ENCODE measurements at places on chromosomes 2 and 18. TPM values are rescaled to one million over a fixed set of nuclear protein-coding genes. Genes with fewer than 3 reads are reported as not detected.

DNA sequence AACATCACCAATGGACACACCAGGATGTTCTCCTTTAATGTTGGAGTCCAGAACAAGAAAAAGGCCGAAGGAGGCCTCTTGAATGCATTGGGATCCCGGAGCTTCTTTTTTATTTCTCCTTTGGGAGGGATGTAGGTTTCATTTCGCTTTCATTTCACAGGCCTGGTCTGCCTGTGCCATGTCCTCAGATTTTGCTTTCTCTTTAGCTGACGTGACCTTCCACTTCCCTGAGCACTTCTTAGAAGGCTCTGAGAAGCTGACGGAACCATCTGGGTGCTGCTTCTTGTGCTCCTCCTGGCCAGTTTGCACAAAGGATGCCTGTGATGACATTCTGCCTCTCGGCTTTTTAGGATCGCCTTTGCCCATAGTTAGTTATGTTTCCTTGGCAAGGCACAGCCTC is 15.1 kb upstream of the MBOAT2 start:
- no peak for DNase-seq

- no peak for DNase-seq
These were observed 80.6 kb downstream of the EML6 start for GRCh38 chr2:54803783-54804751.

DNA sequence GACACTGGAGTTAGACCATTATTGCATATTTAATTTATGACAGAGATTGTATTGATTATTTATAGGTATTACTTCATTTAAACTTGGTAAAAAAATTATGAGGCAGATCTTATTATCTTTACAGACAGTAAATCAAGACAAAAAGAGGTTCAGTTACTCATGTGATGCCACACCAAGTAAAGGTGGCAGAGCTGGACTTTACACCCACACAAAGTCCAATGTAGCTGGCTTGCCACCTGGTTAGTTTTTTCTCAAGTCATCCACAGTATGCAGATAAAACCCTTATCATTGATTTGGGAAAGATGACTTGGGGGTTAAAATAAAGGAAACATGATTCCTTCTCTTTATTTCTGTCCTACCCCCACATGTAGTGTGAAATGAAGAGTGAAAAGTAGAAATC is 137.2 kb downstream of the CNTNAP5 start:
- DNase-seq = no peak

DNA sequence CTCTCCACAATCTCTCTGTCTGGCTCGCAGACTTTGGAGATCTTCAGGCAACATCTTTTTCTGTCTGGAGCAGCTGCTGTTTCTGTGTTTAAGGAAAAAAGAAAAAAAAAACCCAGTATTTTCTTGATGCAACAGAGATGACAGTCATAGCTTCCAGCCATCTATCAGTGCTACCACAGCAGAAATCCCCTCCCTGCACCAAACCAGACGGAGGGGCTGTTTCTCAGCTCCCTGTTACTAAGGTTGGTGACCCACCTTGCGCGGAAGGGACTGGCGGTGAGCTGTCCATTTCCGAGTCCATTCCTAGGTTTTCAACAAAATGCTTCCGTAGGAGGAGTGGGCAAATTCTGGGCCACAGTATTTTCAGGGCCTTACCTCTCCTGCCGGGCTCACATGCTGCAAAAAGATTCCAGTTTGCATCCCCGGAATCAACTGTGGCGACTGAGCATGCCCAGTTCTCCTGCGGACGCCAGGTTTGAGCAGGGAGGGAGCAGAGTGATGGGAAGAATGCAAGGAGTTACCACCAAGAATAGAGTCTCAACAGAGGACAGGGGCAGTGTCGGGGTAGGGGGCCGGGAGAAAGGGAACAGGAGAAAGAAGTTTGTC is 1.2 kb downstream of the SLC4A10 start:
- no peak for DNase-seq

GRCh38 chr2:115652652-115653051 is 1210.2 kb downstream of the DPP10 start:
- DNase-seq = no peak

DNA sequence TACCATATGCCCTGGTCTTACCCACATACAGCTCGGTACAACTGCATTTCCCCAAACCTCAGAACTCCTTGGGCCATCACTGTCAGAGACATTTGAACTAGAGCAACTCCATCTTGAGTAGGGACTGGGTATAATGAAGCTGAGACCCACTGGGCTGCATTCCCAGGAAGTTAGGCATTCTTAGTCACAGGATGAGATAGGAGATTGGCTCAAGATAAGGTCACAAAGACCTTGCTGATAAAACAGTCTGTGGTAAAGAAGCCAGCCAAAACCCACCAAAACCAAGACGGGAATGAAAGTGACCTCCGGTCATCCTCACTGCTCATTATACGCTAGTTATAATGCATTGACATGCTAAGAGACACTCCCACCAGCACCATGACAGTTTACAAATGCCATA is 131.3 kb downstream of the PIK3C3 start:
- DNase-seq = no peak

GRCh38 chr2:236601316-236602202 is 31.9 kb downstream of the ACKR3 start:
- DNase-seq = no peak

- no peak for DNase-seq
These were observed 71.4 kb upstream of the FAM98A start for GRCh38 chr2:33670392-33670937.

GRCh38 chr18:12067671-12068070 is 26.0 kb upstream of the ANKRD62 start:
- no peak for DNase-seq

DNA sequence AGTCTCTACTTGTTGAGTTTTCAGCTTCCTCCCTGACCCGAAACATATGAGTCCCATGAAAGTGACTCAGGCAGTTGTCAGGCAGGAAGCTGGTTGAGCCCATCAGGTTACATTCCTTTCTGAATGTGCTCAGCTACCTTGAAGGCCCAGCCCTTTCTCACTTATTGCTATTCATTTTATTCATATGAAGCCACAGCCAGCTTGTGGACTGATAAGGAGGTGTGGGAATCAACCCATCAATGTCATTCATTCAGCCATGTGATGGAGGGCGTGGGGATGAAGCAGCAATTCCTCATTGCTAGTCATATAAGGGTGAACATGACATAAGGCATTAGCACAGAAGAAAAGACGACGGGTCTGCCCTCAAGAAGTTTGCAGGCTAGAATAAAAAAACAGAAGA is 5.3 kb upstream of the VPS4B start:
- no peak for DNase-seq

GRCh38 chr2:18750672-18751554 is 161.5 kb upstream of the NT5C1B start:
- DNase-seq = no peak

DNA sequence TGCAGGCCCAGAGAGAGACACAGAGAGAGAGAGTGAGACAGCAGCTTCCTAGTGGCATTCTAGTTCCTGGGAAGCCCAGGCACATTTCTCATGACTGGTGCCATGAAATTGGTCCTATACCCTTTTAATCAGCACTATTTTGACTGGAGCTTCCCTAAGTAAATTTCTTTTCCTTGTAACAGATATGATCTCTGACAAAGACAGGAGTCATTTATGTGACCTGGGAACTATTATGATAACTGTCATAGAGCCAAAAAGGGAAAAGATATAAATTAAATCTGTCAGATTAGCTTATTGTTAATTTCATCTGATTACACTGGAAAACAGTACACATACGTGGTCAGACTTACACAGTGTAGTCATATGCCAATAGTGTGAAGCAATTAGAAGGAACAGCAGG is 161.3 kb upstream of the HNRNPA3 start:
- no peak for DNase-seq

DNA sequence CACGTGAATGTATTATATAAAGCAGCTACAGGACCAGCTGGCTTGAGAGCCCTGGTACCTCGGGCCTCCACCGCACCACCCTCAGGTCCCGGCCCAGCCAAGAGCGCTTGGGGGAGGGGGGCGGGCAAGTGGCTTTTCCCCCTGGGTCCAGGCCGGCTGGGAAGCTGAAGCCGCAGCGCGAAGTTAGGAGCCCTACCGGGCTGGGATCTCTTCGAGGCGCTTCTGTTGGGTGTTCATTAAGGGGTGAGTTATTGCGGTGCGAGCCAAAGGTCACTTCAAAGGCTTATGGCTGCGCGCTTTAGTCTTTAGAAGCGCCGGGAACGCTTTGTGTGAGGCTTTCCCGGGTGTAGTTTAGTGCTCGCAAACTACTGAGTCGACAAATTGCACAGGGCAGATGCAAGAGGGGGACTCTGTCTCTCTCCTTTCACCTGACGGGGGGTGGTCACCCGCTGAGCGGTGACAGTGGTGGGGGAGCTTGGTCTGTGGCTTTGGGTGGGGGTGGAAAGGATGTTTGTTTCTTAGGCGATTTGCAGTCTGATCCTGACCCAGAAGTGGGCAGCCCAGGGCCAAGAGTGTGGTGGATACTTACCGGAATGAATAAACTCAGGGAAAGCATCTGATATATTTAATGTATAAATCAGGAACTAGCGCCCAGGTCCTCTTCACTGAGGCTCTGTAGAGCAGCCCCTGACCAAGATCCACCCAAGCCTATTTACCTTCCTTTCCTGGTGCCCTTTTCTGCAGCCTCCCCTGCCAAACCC is 6.0 kb downstream of the HOXD3 start:
- DNase-seq = no peak

DNA sequence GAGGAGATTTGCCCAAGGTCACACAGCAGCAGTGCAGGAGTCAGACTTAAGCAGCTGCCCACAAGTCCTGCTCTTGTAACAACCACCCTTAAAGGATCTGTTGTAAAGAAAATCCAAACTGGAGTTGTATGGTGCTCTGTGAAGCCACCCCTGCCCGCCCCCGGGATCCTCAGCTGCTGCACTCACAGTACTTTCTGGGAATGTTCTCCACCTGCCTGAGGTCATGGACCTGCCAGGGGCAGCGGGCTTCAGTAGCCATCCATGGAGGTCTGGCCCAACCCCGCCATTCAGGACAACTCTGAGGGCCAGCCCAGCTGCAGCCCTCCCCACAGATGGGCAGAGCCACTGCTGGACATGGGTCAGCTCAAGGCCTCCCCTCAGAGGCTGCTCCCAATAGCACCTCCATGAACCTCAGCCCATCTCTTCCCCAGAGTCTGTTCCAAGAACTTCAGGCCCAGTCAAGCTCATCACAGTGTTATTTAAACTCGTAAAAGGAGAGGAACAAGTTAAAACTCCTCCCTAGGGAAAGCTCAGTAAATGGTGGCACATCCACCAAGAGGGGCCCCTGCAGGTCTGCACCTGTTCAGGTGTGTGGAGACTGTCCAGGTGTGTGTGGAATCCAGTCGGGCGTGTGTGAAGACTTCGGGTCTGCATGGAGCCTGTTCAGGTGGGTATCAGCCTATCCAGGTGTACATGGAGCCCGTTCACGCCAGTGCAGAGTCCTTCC is 39.4 kb upstream of the GPC1 start:
- peak; percentile 17 for DNase-seq

GRCh38 chr2:220509966-220510365 is 882.5 kb downstream of the SLC4A3 start:
- DNase-seq = no peak

- DNase-seq = no peak
These were observed 27.7 kb upstream of the KDM3A start for GRCh38 chr2:86413296-86414094.

DNA sequence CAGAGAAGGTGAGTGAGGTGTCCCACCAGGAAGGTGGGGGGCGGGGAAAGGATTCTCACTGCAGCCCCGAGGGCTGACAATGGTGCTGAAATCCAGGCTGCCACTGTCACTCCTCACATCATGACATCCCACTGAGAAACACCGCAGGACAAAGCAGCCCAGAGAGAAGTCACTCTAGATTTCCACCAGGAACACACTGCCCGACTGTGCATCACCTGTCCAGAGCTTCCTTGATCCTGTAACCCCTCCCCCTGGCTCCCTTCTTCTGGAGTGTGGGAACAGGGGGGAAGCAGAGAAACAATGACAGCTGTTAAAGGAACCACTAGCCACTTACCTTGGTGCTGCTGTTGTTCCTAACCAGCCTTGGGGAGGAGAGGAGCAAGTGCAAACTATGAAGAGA is 69.9 kb downstream of the MRO start:
- no peak for DNase-seq

- no peak for DNase-seq
These were observed 57.7 kb downstream of the THADA start for GRCh38 chr2:43538034-43538670.

- no peak for DNase-seq
These were observed 29.9 kb upstream of the OTOS start for GRCh38 chr2:240170354-240170735.

GRCh38 chr2:119544939-119545475 is 758 bp downstream of the CFAP221 start:
- DNase-seq = no peak

DNA sequence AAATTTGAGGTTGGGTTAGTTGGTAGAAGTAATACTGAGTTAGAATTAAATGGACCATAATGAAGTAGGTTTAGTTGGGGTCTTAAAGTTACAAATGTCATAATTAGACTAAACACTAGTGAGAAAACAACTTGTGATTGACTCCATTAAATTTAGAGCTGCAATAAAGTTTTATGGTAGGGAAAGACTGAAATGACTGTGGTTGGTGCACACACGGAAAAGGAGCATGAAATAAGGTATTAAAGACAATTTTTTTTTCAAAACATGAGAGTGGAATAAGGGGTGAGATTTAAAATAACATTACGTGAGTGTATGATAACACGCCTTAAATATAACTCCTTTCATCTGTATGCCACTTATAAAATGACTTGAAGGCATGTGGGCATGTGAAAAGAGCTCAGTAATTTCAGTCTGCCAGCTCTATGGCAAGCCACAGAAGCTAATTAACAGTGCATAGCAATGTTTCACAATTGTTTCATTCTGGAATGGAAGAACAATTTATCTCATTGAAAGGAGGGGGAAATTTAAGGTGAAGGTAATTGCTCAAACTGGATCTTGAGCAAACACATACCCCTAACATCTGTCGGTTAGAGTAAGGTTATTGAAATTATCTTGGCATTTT is 1.4 kb downstream of the FRZB start:
- no peak for DNase-seq

GRCh38 chr2:23487735-23488492 is 102.9 kb downstream of the KLHL29 start:
- peak; percentile 7 for DNase-seq

DNA sequence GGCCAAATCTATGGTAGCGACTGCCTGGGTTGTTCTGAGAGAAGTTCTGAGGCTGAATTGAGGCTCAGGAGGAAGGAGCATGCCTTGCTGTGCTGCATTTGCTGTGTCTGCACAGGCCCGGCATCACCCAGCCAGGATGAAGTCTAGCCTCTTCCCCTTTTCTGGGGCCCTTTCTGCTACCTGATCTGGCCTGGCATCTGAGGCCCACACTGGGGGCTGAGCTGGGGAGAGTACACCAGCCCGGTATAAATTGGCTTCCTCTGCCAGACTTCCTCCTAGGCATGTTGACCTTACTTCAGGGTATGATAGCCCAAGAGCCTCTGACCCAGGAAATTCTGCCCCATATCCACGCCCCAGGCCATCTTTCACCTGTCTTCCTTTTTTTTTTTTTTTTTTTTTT is 30.0 kb downstream of the MRPL35 start:
- no peak for DNase-seq

- no peak for DNase-seq
These were observed 1365.5 kb upstream of the CHAC2 start for GRCh38 chr2:52402128-52402527.

The GAL3ST2 gene
- not detected for total RNA-seq

The SERPINB2 gene
- not detected for total RNA-seq

The ANKRD53 gene
- total RNA-seq = 0.30 TPM

The RUFY4 gene
- not detected for total RNA-seq

The SEC11C gene
- 18.4 TPM for total RNA-seq

The CEBPZ gene
- 30.1 TPM for total RNA-seq

The FBLN7 gene
- total RNA-seq = 0.38 TPM

The MSTN gene
- not detected for total RNA-seq

The DCDC2C gene
- total RNA-seq = not detected

The LGALSL gene
- 4.2 TPM for total RNA-seq

The DCTN1 gene
- total RNA-seq = 149 TPM

The HOXD12 gene
- not detected for total RNA-seq

The DHRS9 gene
- 1.3 TPM for total RNA-seq

The SLC8A1 gene
- 958 TPM for total RNA-seq

All from Right ventricle myocardium superior (tissue), 1 donor.